ENCODE measurements at places on chromosomes 1 and 21.
A peak's percentile ranks its signal among the peaks of the same experiment; 100 is the strongest.

- peak; percentile 84 for DNase-seq
Observed at GRCh38 chr1:213987927-213988506, at the start of gene PROX1. PROX1 (plus strand) TSS chr1:213987973; CDS start chr1:213996536, 8,563 bp downstream.

- no peak for DNase-seq
Observed at GRCh38 chr1:5889462-5889861, 102.8 kb downstream of the NPHP4 start.

DNA sequence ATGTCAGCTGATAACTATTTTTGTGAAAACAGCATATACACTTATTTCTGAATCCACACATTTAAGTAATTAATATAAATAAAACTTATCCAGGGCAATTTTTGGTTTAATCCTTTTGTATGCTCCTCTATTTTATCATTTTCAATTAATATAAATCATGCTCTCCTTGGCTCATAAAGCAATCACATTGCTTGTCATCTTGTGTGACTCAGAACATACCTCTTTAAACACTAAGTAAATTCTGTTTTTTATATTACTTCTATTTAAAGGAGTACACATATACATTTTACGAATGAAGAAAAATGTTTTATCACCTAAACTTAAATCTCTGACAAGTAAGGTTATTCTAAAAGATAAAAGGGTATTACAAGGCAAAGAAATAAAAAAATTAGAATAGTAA, 175.3 kb downstream of the USH2A start:
- DNase-seq = no peak

GRCh38 chr1:211589782-211590721, 11.1 kb upstream of the SLC30A1 start:
- no peak for DNase-seq

- no peak for DNase-seq
Observed at GRCh38 chr1:153498746-153499145, 37.0 kb downstream of the S100A6 start.

DNA sequence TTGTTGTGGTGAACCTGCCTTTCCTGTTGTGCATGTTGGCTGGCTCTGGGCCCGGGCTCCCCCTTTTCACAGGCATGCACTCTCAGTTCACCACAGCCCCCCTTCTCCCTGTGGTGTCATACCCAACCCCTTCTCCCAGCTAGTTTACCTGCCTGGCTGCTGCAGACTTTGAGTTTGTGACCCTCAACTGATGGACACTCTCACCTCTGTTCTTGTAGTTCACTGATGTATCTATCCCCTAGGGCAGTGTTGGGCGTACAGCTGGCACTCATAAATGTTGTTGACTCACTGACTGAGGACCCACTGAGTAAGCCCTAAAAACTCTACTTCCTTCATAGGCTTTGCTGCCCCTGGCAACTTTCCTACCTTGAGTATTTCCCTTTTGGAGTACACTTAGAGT, 54.9 kb downstream of the WDR64 start:
- no peak for DNase-seq

DNA sequence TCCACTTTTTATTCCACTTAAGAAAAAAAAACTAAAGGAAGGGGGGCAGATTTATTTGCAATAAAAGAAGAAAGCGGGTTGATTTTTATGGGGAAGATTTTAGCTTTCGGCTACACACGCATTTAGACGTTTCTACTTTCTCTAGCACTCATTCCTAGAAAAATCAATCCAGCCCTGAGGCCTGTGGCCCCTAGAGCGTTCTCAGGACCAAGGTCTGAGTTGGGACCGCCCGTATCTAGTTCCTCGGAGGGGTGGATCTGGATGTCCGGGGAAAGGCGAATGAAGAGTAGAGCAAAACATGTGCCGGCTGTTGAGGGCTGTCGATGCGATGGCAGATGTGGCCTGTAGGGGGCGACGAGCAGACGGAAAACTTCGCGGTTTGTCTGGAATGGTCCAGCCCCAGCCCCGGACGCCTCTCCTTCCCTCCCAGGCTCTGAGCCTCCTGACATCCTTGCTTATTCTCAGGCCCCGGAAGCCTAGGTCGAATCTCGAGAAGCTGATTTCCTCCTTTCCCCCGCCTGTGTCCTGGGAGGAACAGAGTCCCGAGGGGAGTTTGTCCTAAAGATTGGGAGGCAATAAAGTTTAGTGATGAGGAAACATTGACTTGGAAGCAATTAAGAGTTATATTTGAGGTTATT, 5.2 kb downstream of the FOXD3 start:
- DNase-seq = peak; percentile 76

GRCh38 chr1:6747674-6748073, 37.6 kb upstream of the CAMTA1 start:
- DNase-seq = no peak

- DNase-seq = no peak
Observed at GRCh38 chr1:54391450-54392209, 14.6 kb downstream of the SSBP3 start.

- peak; percentile 82 for DNase-seq
Observed at GRCh38 chr1:162847839-162848453, 13.0 kb downstream of the CCDC190 start.

- DNase-seq = no peak
Observed at GRCh38 chr1:232655746-232656085, 25.8 kb upstream of the SIPA1L2 start.

GRCh38 chr1:241767737-241768136, 80.3 kb upstream of the EXO1 start:
- no peak for DNase-seq

DNA sequence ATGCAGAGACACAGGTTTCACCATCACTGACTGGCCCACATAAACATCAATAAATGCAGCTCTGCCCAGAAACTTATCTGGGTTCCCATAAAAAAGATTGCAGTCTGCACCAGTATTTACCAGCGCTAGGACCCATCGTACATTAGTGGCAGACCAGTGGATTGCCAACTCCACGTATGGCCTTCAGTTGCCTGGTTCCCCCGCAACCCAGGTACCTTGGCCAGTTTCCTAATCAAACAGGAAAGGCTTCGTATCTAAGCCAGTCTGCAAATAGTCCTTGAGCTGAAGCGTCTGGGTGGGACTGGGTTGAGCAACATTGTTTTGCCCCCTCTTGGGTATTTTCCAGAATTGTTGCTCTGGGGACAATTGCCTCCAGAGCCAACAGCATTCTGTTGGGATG, 1639.3 kb downstream of the MRPL39 start:
- DNase-seq = no peak

GRCh38 chr1:28855046-28855445, 43.1 kb downstream of the OPRD1 start:
- no peak for DNase-seq

DNA sequence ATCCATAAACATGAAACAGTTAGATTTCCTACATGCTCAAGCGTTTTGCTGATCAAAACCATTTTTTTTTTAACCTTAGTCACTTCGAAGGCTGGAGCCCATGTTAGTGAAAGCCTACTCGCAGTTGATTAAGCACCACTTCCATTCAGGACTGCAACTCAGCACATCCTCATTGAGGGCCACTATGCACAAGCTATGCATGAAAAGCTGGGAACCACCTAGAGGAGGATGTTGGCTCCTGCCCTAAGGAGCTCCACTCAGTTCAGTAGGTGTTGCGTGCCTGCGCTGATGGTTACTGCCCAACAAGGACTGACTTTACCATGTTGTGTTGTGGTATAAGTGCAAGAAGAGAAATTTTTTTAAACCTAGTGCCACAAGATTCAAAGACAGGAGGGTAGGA, 181.4 kb upstream of the L1TD1 start:
- DNase-seq = no peak

DNA sequence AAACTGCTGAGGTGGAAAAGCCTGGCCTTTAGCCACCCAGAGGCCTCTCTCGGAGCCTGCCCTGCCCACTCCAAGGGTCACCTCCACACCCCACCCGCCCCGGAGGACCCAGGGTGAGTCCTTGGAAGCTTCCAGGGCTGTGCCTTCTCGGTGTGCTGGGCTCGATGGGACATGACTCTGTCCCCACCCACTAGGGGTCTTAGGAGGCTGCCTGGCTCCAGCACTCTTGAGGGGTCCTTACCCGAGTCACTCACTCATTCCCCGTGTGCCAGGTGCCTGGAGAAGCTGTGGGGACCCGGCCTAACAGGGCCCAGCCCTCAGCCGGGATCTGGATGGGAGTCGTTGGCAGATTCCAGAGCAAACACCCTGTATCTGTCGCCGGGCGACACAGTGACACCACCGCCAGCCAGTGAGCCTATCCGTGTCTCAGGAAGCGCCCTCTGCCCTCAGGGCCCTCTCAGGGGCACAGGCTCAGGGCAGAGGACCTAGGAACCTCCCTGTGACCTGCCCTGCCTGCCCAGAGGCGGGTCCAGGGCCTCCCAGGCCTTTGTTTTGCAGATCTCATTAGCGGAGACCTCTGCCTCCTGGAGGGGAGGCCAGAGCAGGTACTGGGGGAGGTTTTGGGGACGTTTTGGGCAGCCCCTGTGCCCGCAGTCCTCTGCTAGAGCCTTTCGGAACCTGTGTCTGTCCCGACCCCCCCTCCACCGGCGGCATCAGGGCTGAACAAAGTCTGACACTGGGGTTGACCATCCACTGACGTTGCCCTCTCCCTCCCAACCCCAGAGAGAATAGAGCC, 3.1 kb upstream of the PRKCZ start:
- peak; percentile 85 for DNase-seq

GRCh38 chr1:66349242-66349641, 184.7 kb upstream of the SGIP1 start:
- DNase-seq = no peak

Data from Peyer's patch (tissue), 4 donors.